ENCODE measurements at places on chromosomes 1 and 21. TPM values are rescaled to one million over a fixed set of nuclear protein-coding genes. Genes with fewer than 3 reads are reported as not detected.

PPP2R5A gene
- polyA plus RNA-seq, result 37.9 TPM

SLC16A1 gene
- polyA plus RNA-seq, result 10.0 TPM

DONSON gene
- 2.2 TPM for polyA plus RNA-seq

PPP1R15B gene
- polyA plus RNA-seq, result 17.9 TPM

PEAR1 gene
- polyA plus RNA-seq, result not detected

ZBTB7B gene
- 3.4 TPM for polyA plus RNA-seq

PPFIA4 gene
- polyA plus RNA-seq, result not detected

OR10T2 gene
- not detected for polyA plus RNA-seq

PRAMEF12 gene
- not detected for polyA plus RNA-seq

All from CD4-positive, alpha-beta memory T cell (primary cell).